ENCODE measurements at places on chromosomes 1 and 21.
A peak's percentile ranks its signal among the peaks of the same experiment; 100 is the strongest.

DNA sequence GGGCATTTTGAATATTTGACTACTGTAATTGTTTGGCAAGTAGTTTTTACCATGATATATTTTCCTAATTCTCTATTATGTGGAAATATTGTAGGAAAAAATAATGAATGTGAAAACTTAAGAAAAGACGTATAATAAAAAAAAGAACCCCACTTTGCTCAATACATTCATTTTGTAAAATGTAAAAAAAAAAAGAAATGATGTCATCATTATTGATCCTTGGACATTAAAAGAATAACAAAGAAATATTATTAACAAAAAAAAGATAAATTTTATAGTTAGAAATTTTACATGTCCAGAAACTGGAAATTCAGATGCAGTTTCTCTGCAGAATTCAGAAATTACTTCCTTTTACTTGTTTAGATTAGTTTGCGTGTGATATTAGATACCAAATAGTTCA lies 5.2 kb downstream of the GIPC2 start:
- no peak for DNase-seq

- DNase-seq, result no peak
These were observed 9.4 kb upstream of the TMEM52 start for GRCh38 chr1:1928231-1929101.

- DNase-seq, result no peak
These were observed 25.6 kb downstream of the SAMSN1 start for GRCh38 chr21:14520535-14520934.

DNA sequence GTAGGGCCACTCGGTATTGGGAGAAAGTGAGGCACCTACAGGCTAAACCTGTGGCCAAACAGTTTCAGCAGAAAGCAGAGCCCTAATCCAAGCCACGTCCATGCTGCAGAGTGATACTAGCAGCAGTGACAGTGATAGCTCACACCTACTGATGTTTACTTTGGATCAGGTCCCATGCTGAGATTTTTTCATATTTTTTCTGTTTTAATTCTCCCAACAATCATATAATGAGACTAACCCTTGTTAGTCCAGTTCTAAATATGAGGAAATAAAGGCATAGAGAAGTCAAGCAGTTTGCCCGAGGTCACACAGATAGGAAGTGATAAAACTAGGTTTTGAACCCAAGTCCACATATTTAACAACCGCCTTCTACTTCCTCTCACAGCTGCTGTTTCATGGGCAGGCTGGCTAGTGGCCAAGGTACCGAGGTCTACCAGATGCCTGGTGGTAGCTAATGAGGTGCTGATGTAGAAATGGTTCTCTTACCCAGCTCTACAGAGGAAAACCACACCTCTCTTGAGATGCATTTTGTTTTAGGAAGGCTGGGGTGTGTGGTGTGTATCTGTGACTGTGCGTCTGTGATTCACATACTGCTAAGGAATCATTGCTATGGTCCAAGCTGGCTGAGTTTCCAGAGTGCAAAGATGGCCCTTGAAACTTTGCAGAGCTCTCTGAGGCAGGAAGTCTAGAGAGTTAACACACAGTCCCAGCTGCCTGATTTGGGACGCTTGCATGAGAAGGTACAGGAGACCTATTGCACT lies 80.3 kb upstream of the ARTN start:
- peak; percentile 47 for DNase-seq

DNA sequence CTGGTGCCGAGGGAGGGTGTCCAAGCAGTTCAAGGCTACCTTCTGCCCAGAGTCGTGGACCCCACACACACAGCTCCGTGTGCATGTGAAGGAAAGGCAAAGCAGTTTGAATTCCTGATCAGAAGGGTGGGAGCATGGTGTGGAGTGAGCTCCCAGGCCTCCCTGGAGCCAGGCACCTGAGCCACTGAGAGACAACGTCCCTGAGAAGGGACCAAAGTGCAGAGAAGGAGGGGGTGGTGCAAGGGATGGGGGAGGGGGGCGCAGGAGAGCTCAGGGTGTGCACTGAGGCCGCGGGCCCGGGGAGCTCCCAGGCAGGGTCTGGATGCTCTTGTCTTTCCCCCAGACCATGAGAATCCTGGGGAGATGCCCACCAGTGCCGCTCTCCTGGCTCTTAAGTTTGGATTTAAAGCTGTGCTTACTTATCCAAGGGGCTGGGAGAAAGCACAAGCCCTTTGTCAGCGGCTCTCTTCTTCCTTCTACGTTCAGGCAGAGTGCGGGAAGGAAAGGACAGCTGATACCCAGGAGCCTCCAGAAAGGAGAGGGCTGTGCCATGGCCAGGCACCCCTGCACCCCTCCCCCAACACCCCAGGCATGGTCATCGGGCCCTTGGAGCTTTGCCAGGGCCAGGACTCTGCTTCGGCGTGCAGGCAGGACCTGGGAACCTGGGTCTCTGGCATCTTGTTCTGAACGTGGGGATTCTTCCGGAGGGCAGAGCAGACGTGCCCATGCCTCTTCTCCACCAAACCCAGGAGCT lies 24.1 kb downstream of the ACTA1 start:
- DNase-seq, result peak; percentile 42

GRCh38 chr1:173418107-173418985 lies 58.8 kb upstream of the PRDX6 start:
- DNase-seq, result no peak

DNA sequence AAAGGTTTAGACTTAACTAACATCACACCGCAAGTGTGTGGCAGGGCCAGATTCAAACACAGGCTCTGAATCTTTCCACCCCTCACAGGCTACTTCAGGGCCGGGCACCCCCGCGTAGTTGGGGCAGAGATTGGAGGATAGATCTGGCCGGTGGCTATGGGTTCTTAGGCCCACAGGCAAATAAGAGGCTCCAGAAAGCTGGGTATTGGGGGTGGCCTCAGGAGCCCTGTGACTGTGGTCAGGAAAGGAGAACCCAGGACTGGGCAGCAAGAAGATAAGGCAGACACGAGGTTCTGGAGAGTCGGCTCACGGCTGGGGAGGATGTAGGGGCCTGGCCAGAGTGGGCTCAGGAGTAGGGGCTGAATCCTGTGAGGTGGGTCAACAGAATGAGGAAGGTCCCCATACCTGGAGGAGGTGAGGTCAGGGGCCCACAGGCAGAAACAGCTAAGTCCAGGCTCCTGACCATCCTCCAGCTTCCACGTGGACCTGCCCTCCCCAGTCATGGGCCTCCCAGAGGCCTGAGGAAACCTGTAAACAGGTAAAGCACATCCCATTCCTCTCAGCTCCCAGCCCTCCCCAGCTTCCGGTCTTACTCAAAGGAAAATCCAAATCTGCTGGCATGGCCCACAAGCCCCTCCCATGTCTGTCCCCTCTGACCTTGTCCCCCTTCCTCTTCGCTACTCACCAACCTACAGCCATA lies 306.2 kb downstream of the MATN1 start:
- DNase-seq, result no peak

- peak; percentile 83 for DNase-seq
These were observed 45.9 kb downstream of the KIAA0040 start for GRCh38 chr1:175146529-175147213.

DNA sequence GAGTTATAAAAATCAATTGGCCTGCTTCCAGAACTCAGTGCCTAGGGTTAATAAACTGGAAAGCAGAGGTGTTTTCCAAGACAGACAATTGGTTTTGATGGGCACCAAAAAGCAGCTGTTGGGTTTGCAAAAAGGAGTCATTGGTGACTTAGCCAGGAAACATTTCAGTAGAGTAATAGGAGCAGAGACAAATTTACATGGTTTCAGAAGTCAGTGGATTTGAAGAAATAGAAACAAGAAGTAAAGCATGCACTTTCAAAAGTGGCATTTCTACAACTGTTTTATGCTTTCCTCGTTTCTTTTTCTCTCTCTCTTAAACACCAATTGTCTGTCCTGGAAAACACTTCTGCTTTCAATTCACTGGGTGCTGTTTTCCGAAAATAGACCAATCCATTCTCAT lies 87.8 kb downstream of the GLUL start:
- no peak for DNase-seq

DNA sequence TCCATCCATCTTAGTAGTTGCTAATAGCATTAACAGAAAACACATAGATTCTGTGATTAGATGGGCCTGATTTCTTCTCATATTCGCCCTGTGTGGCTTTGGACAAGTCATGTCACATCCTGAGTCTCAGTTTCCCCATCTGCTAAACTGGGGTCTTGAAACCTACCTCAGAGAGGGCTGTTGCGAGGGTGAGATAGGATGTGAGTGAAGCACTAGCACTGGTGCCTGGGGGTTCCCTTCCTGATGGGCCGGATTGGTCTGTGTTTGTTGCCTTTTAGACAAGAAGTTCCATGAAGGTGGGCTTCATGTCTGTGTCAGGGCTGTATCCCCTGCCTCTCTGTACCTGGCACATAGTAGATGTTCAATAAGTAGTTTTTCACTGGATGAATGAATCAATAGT lies 3.5 kb upstream of the MAN1C1 start:
- no peak for DNase-seq

- DNase-seq, result no peak
These were observed 67.1 kb upstream of the IPO9 start for GRCh38 chr1:201761871-201762270.

DNA sequence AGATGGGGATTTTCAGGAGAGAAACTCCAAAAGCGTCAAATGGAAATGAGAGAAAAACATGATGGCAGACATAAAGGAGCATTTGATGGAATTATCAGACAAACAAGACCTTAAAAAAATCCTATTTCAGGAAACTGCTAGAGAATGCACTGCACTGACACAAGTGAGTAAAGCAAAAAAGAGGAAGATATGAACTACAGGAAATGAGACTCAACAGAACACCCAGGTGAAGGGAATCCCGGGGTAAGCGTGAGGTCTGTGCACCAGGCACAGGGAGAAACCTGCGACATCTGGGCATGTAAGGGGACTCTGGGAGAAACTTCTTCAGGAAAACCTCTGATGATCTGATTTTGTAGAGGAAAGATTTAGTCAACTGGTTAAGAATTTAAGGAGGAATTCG lies 2.8 kb downstream of the TARBP1 start:
- no peak for DNase-seq

DNA sequence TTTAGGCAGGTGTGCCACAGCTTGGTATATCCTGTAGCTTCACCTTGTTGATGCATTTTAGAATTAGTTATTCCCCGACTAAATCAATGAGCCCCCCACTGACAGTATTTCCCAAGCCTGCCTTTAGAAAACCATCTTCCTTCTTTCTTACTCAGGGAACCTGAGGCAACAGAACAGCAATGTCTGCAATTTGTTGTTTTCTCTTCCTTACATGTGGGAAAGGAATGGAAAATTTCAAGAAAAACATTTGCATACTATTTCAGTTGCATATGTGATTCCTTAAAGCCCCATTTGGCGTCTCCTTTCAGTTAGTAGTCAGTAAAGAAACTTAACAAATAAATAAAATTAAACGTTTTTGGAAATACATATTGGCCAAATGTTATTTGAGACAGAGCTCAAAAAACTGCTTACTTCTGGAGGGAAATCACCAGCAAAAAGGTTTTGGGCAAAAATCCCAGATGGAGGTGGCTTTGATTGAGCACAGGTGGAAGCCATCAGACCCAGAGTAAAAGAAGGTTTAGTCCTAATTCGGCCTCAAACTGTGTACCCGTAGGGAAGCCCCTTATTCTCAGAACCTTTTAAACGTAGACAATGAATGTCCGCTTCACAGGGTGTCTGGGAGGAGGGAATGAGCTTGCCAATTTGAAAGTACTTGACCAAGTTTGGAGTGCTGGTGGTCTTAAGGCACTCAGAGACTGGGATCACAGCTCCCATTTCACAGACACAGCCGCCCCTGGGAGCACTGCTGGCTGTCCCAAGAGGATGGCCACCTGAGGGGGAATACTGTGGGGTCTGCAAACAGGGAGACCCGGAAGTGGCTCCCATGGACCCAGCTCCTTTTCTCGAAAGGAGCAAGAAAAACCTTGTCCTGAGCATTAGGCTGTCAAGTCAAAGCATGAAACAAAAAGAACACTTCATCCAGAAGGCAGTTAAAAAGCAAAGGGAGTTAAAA lies 9.4 kb downstream of the LHX4 start:
- DNase-seq, result no peak

GRCh38 chr1:18495635-18496034 lies 14.9 kb downstream of the KLHDC7A start:
- no peak for DNase-seq

DNA sequence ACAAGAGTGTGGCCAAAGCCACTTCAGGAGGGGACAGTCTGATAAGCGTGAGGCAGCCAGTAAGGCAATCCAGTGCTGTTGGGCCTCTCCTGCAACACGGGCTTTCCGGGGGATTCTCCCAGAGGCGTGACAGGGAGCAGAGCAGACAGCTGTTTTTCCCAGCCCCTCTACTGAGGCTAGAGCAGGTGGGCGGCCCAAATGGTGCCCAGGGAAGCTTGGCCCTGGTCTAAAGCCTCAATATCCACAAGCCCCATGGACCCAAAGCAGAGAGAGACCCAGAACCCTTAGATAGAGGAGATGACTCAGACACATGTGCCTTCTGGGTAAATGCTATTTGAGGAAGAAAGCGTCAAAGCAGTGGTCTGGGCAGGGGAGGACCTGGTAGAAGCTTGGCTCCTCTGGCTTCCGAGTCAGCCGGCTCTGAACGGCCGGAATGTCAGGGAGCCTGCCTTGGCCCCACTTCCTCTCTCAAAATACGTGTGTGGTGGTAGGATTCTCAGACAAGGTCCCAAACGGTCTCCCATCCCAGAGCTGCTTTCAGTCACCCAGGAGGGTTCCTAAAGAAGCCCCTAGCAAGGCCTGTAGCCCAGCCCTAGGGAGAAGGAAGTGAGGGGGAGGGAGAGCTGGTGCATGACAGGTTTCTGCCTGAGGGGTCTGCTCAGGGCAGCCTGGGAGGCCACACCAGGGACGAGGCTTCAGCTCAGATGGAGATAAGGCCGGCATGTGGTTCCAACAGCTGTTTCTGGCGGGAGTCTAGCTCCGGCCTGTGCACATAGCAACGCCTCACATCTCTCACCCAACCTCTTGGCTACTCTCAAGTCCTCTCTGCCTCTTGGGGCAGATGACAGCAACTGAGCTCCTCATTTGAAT lies 28.8 kb downstream of the PIK3C2B start:
- no peak for DNase-seq

GRCh38 chr1:247906504-247907047 lies 11.2 kb downstream of the OR2W3 start:
- DNase-seq, result peak; percentile 62

GRCh38 chr1:214205053-214205452 lies 75.9 kb upstream of the SMYD2 start:
- peak; percentile 83 for DNase-seq

DNA sequence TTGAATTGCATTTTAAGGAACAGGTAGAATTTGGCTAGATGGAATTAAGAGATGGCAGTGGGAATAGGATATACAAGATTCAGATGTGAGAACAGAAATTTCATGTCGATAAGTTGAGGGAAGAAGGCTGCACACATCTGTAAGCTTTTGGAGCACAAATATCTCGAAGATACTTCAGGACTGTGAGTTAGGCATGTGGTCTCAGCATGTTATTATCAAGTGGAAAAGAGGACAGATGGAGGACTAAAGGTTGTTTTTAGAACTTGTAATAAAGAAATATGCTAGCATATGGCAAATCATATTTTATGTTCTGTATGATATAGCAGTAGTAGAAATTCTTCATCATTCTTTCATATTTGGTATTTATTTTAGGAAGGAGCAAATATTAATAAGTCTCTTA lies 61.5 kb downstream of the KIF1B start:
- DNase-seq, result no peak

GRCh38 chr1:34263406-34263805 lies 86.7 kb downstream of the C1orf94 start:
- DNase-seq, result no peak

Measured in DMS53 (cell line).